ENCODE measurements at places on chromosomes 11 and 22. TPM values are rescaled to one million over a fixed set of nuclear protein-coding genes. Genes with fewer than 3 reads are reported as not detected.

GRCh38 chr11:17768547-17768946 lies 34.0 kb downstream of the KCNC1 start:
- H3K4me3 ChIP-seq = no peak overlapping the region
- H3K27me3 ChIP-seq = no peaks in the 10 kb centered on the region
- peak; percentile 29 for DNase-seq
- no peak overlapping the region for H3K27ac ChIP-seq
- no peaks in the 10 kb centered on the region for H3K36me3 ChIP-seq

DNA sequence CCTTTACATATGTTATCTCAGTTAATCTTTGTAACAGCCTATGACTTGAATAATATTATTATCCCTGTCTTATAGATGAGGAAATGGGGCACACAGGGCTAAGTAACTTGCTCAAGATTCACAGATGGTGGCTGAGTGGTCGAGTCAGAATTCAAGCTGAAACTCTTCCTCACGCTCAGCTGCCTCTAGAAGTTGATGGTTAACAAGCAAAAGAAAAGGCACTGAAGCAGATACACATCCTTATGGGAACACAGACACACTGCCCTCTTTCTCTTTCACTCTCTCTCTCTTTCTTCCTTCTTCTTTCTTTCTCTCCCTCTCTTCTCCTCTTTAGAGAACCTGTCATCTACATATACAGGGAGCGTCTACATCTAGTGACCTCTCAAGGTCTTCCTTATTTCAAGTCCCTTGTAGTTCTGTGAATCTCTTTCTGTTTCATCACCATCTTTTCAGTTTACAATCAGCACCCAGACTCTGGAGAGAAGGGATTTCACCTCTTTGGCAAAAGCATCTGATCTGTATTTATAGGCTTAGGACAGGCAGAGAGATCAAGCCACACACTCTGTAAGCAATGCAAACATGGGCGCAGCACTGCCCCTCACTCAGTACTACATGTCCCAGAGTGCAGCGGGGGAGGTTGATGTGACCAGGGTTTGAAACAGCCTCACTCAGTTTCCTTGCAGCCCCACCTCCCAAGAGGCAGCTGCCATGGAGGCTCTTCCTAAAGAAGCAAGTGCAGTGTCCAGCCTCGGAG lies 75.7 kb downstream of the GRAMD1B start:
- DNase-seq = no peak
- H3K4me3 ChIP-seq = no peak overlapping the region
- H3K36me3 ChIP-seq = no peaks in the 10 kb centered on the region
- H3K4me1 ChIP-seq = no peaks in the 10 kb centered on the region
- H3K27me3 ChIP-seq = no peaks in the 10 kb centered on the region

The OR52K1 gene
- not detected for total RNA-seq

DNA sequence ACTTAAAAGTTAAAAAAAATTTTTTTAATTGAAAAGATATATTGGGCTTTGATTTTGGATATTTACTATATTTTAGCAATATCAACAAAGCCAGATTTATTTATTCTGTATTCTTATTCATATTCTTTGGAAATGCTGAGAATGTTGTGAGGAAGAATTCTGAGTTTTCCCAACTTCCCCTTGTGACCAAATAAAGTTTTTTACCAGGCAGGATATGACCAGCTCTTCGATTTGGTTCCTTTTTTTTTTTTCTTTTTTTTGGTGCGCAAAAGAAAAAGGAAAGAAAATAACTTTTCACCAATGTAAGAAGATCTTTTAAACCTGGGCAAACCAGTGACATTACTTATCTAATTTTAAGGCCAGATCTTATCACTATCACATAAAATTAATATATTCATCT lies 12.9 kb downstream of the TCP11L1 start:
- H3K27me3 ChIP-seq = no peaks in the 10 kb centered on the region
- H3K36me3 ChIP-seq = no peaks in the 10 kb centered on the region
- no peak overlapping the region for H3K4me3 ChIP-seq
- no peak overlapping the region for H3K27ac ChIP-seq

The RBMXL2 gene
- not detected for total RNA-seq

The SLC36A4 gene
- total RNA-seq = 3.2 TPM

GRCh38 chr22:36961626-36962025 lies 48.2 kb downstream of the CSF2RB start:
- no peaks in the 10 kb centered on the region for H3K27me3 ChIP-seq
- no peak for DNase-seq

- H3K36me3 ChIP-seq = no peaks in the 10 kb centered on the region
- DNase-seq = peak; percentile 51
- peaks cover 11% of the 10 kb centered on the region for H3K4me1 ChIP-seq
These were observed 936 bp downstream of the IL17REL start for GRCh38 chr22:50011447-50012210.

The SPDYC gene
- total RNA-seq = not detected

DNA sequence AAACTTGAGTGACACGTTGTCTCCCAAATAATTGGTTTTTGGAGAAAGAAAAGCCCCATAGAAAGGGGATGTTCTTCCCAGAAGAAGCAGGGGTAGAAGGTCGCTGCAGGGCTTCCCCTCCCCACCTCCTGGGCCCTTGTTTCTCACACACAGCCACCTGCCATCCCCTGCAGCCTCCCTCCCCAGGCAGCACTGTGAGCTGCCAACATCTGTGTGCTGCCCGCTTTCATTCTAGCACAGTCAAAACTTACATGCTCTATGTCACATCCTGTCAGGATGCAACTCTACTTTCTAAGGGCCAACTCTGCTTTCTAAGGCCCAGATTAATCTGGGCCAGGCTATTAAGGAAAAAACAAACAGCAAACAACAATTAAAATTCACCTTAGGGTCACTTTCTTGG lies 309.4 kb upstream of the ZC3H12C start:
- no peak for DNase-seq
- H3K36me3 ChIP-seq = no peaks in the 10 kb centered on the region
- H3K4me1 ChIP-seq = no peaks in the 10 kb centered on the region
- no peak overlapping the region for H3K27ac ChIP-seq
- no peak overlapping the region for H3K4me3 ChIP-seq
- H3K27me3 ChIP-seq = no peaks in the 10 kb centered on the region

DNA sequence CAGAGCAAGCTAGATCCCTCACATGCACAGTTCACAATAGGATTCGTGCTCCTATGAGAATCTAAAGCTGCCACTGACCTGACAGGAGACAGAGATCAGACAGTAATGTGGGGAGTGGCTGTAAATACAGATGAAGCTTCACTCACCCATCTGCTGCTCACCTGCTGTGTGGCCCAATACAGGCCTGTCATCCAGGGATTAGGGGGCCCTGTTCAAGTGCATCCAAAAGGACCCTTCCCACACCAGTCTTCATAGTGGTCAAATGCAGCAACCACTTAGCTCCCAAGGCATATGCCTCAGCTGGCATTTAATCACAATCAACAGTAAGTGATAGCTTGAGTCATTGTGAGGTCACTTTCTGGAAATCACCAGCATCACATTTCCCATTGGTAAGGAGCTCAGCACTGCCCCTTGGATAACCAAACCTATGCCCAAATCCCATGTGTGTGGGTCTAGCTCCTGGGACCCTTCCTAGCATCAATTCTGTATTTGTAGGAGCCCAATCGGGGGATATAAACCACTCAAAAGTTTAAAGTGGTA lies 65.6 kb downstream of the OR4C45 start:
- no peak overlapping the region for H3K27ac ChIP-seq
- DNase-seq = no peak
- no peak overlapping the region for H3K4me3 ChIP-seq
- no peaks in the 10 kb centered on the region for H3K4me1 ChIP-seq

DNA sequence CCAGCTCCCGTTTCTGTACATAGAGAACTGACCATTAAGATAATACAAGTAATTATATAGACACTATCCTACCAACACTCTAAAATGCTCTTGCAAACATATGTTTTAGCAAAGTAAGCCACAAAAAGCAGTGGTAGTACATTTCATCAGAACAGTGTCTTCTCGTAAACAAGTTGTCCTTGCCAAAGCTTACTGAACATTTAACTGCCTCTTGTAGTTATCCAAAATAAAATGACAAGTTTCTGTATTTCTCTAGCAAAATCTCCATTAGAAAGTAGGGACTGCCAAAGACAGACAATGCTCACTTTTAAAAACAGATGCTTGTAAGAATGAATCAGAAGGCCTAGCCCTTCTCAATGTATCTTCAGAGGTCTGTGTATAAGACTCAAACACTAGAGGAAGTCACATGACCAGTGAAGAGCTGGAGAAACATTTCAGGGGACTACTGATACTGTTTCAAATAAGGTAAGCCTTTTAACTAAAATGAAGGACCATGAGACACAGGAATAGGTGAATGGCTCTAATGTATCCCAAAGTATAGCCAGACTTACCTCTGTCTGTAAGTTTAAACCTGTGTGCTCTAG lies 7.8 kb upstream of the ZC3H12C start:
- H3K4me3 ChIP-seq = no peak overlapping the region
- no peak overlapping the region for H3K27ac ChIP-seq
- no peaks in the 10 kb centered on the region for H3K4me1 ChIP-seq
- no peaks in the 10 kb centered on the region for H3K36me3 ChIP-seq
- no peaks in the 10 kb centered on the region for H3K27me3 ChIP-seq
- no peak for DNase-seq

The NXPE1 gene
- 23.2 TPM for total RNA-seq

The LRRC4C gene
- total RNA-seq = not detected

The SEC14L6 gene
- total RNA-seq = not detected

DNA sequence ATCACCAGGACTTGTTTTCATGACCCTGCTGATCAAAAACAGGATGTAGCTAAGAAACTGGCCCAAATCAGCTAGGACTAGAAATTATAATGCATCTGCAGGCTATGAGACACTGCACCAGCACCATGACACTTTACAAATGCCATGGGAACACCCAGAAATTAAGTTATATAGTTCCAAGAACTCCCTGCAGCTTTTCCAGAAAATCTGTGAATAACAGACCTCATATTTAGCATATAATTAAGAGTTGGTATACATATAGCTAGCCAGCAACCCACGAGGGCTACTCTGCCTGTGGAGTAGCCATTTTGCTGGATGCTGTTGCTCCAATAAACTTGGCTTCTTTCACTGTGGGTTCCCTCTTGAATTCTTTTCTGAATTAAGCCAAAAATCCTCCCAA lies 101.0 kb downstream of the PGR start:
- H3K27ac ChIP-seq = no peak overlapping the region
- H3K4me1 ChIP-seq = no peaks in the 10 kb centered on the region
- DNase-seq = no peak
- no peaks in the 10 kb centered on the region for H3K27me3 ChIP-seq
- H3K36me3 ChIP-seq = no peaks in the 10 kb centered on the region

DNA sequence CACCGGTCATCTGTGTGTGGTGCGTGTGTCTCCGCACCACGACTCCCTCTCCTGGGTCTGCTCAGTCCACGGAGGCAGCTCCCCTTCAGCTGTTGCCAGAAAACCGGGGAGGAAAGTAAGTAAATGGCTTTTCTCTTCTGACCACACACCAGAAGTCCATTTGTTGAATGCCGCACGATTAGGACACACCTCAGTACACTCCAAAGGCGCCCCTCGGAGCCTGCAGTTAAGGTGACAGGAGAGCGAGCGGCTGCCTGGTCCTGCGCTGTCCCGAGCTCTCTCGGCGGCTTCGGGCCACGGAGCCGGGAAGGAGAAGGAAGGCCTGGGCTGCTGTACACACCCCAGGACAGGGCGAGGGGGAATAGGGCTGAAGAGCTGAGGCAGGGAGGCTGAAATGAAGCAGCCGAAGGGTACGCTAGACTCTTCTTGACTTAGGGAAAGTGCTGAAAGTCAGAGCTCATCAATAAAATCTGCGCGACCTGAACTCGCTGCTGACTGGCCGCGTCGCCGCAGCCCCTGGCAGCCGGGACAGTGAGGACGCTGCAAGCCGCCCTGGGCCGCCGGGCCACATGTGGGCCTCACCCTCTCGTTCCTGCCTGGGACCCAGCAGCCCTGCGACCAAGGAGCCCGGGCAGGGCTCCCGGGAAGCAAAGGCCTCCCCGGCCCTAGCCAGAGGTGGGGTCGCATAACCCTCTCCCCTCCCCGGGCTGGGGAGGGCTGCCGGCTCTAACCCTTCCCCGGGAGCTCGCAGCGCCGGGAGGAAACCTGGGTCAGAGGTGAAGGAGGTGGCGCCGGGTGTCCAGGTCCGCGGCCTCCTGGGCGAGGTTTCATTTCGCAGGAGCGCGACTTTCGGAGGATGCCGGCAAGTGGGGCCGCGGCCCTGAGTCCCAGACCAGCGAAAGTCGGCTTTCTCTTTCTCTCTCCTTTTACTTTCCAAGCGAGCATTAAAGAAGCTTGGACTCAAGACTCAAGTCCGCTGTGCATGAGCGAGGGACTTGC lies 1.6 kb upstream of the PAX6 start:
- no peaks in the 10 kb centered on the region for H3K36me3 ChIP-seq
- no peak for DNase-seq
- H3K27me3 ChIP-seq = peaks cover 97% of the 10 kb centered on the region
- H3K27ac ChIP-seq = no peak overlapping the region
- H3K4me3 ChIP-seq = peak overlapping the region; percentile 44
- H3K4me1 ChIP-seq = peaks cover 84% of the 10 kb centered on the region

DNA sequence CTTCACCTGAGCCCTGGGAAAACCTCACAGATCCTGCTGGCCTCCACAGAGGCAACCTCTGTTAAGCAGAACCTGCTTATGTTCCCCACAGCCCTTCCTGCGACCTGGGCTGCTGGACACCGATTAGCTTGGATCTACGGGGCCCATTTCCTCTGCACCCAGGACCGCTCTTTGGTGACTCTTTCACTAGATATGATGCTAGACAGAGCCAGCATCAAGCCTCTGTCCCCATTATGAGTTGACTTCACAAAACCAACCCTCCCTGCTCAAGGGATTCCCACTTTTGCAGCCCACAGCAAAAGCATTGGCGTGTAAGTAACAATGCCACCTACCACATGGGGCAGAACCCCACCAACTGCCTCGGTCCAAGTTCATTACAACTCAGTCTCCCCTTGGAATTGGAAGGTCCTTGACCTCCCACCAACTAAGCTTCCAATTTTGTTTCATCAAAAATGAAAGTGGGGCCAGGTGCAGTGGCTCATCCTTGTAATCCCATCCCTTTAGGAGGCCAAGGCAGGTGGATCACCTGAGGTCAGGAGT lies 15.2 kb upstream of the TMPRSS4 start:
- no peaks in the 10 kb centered on the region for H3K36me3 ChIP-seq
- H3K4me1 ChIP-seq = no peaks in the 10 kb centered on the region
- no peak overlapping the region for H3K4me3 ChIP-seq
- peak; percentile 22 for DNase-seq
- no peaks in the 10 kb centered on the region for H3K27me3 ChIP-seq

- peak; percentile 56 for DNase-seq
- no peak overlapping the region for H3K27ac ChIP-seq
- H3K4me1 ChIP-seq = no peaks in the 10 kb centered on the region
- H3K27me3 ChIP-seq = no peaks in the 10 kb centered on the region
- no peak overlapping the region for H3K4me3 ChIP-seq
These were observed 56.1 kb upstream of the TIMP3 start for GRCh38 chr22:32745251-32745995.

DNA sequence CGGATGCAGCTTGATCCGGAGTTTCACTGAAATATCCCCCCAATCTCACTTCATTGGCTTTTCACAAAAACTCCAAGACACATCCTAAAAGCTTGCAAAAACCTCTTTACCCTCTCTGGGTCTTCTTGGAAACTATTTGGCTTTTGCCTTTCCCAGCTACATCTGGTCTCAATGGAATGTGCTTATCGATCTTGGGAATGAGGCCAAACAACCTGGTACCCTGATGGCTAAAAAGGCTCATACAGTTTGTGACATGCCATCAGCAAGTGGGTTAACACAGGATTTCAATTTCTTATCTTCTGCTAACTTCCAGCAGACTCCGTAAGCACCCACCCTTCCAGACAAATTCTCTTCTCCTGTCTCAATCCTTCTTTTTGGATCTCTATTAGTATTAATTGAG lies 45.9 kb upstream of the TEAD1 start:
- no peaks in the 10 kb centered on the region for H3K36me3 ChIP-seq
- H3K27ac ChIP-seq = no peak overlapping the region
- DNase-seq = no peak
- H3K4me1 ChIP-seq = no peaks in the 10 kb centered on the region
